ENCODE measurements at places on chromosomes 11 and 22.

GRCh38 chr22:20642668-20643179, 131.2 kb upstream of the SERPIND1 start:
- DNase-seq, result no peak

DNA sequence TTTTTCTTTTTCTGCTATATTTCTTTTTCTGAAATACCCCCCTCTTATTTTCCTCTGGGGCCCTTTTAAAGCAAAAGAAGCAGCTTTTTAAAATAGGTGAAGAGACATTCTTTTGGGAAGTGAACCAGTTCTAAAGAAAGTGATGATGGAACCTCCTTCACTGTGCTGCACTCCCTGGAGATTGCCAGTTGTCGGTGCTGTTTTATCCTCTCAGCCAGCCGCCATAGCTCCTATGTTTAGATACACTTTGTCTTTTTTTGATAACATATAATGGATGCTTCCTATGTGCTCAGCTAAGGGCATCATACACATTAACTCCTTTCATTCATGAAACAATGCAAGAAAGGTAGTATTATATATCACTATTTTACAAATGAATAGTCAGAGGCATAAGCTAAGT, 14.0 kb downstream of the CFAP300 start:
- DNase-seq, result no peak

DNA sequence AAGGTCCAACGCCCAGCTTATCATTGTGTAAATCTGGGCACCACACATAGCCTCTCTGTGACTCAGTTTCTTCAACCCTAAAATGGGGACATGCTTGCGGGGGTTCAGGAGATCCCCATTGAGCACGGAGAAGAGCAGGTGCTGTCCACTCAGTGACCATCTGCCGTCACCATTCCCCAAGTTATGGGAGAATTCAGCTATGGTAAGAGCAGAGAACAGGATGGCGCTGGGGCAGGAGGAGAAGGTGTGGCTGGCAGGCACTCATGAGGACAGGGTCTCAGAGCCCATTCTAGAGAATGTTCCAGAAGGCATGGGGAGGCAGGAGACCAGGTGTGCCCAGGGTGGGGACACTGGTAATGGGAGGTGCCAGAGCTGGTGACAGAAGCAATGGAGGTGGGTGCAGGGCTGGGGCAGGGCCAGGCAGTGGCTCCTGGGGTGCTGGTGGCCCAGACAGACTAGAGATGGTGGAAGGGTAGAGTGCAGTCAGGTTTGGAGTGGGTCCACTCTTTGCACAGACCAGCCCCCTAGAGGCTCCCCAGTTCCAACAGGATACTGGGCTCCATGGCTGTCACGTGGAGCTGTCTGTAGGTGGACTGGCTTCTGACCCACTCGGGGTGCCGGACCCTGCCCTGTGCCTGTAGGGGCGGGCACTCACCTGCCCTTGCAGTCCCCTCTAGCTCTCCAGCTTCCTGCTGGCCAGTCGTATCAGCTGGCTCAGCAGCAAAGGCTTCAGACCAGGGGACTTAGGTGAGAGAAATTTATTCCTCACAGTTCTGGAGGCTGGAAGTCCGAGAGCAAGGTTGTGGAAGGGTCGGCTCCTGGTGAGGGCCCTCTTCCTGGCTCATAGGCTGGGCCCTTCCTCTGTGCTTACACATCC, 84.7 kb downstream of the CDKN1C start:
- no peak for DNase-seq

DNA sequence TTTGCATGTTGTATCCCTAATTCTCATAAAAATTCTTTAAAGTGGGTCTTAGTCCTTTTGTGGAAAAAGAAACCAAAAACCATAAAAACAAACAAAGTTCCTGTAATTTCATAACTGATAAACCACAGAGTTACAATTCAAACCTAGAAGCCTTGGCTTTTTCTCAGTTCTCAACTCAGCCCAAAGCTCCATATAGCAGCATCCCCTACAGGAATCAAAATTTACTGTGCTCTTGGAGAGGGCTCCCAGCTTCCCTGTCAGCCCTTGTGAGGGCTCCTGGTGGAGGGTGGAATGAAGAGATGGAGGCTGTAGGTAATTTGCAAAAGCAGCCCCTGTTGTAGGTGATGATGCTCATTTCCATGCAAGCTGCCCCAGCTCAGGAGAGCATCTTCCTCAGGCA, 506.1 kb upstream of the KIRREL3 start:
- no peak for DNase-seq

DNA sequence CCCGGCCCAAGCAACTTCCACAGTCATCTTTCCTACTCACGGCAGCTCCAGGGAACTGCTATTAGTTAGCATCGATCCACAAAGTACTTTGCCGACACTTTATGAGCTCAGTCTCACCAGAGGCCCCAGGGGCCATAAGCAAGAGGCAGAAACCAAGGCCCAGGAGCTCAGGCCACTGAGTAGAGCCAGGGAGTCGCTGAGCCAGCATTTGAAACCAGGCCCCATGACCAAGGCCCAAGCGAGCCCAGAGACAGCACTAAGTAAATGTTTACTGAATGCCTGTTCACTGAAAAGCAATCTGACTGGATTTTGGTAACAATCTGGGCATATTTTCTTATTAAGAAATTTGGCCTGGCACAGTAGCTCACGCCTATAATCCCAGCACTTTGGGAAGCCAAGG, 43.3 kb downstream of the ARRB1 start:
- DNase-seq, result no peak

- no peak for DNase-seq
Measured at GRCh38 chr22:36218648-36219193, 17.1 kb upstream of the APOL4 start.

- no peak for DNase-seq
Measured at GRCh38 chr11:37748641-37749040, 1150.6 kb upstream of the RAG2 start.

- DNase-seq, result no peak
Measured at GRCh38 chr11:128180441-128181087, 406.8 kb downstream of the ETS1 start.

DNA sequence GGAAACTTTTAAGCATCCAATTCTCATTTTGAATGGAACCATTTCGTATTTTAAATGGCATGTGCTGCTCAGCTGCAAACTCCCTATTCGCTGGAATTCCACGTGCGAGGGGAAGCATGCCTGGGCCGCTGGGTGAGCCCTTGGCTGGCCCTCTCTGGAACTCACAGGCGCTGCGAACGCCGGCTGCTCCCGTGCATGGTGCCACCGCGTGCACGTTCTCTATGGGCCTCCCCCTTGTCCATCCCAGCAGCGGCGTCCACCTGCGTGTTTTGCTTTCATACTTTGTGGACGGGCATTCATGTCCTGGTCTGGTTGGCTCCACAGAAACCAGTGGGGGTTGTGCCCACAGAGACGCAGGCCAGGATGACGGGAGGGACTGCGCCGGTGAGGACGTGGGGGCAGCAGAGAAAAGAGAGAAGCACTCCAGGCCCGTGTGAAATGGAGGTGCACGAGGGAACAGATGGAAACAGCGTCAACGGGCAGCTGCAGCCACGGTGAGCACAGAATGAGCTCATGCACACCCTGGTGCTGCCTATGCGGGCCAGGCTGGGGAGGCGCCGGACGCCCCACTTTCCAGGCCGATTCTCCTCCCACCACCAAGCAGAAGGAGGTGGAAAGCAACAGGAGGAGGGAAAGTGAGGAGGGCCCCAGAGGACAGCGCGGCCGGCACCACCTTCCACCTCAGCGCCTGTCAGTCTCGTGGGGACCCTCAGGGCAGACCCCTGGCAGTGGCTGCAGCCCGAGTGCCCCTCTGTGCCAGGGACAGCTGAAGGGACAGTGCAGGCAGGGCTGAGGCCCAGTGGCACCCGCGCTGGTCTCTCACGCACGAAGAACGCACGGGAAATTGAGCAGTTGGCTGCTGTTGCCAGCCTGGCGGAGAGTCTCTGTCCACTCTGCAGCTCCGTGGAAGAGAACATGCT, 29.1 kb downstream of the TOLLIP start:
- no peak for DNase-seq

- DNase-seq, result no peak
Measured at GRCh38 chr22:39457556-39458443, 988 bp downstream of the MGAT3 start.

DNA sequence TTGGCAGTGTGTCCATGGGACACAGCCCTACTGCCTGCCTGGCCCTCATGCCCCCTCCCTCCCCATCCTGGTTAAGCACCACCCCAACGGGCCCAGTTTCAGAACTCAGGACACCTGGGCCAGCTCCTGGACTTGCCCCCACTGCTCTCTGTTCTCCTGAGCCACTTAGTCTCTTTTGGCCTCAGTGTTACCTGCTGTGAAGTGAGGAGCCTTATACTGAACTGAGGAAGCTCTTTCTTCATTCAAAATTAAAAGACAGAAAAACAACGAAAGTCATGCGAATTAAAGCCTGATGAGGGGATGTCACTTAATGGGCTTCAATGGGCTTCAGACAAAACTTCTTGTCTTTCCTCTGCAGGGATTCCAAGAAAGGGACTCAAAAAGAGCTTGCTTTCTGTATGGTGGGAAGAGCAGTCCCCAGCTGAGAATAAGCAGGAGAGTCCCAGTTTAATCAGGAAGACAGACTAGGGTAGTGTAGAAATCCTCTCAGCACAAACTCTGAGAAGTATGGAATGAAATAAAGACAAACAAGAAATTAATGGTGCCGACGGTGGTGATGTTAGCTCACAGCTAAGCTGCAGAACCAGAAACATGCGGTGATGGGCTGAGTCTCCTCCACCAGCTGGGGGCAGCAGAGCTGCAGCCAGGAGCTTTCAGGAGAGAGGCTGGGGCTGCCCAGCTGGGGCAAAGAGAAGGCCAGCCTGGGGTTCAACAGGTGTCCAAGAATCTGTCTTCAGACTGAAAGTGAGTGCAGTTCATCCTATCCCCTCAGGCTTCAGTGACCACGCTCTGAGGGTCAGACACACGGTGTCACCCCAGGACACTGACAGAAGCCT, 101.0 kb downstream of the GGTLC2 start:
- DNase-seq, result no peak

DNA sequence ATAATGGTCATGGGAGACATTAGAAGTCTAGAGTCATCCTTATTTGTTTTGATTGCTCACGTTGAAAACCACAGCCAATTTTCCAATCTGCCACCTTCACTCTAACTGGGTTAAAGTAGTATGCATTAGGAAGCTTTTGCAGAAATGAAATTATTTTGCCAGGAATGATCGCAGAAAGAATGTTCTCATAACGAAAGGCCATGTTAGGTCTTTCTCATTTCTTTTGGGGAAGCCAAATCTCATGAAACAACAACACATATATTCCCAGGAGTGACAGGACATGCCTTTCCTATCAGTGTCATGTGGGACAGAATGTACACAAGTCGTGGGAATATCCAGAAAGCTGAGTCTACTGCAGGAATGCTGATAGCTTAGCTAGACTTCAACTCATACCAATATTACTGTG, 386.3 kb downstream of the AASDHPPT start:
- DNase-seq, result no peak

- DNase-seq, result no peak
Measured at GRCh38 chr11:92663539-92663938, 305.9 kb upstream of the MTNR1B start.
